Activated B cell treated with CpG ODN at 0.5 μM for 24 hours (primary cell): ENCODE measurements at places on chromosomes 6 and 20. TPM values are rescaled to one million over a fixed set of nuclear protein-coding genes. Genes with fewer than 3 reads are reported as not detected.

DNA sequence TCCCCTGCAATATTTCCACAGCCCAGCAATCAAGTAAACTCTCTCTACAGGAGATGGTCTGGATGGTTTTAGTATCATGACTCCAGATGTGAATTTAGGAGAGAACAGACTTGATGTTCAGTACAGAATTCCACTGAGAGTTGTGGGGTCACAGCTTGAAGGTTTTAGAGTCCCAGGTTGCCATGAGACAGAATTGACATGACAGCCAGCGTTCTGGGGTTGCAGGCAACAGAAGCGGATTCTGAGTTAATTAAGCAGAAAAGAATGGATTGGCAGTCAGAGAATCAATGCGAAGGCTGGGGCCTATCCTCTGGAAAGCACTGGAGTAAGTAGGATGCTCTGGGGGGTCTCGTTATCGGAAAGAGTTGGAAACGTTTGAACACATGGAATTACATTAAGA lies 2.4 kb upstream of the KIAA1755 start:
- no peak for DNase-seq

GRCh38 chr6:96124778-96125177 lies 109.0 kb downstream of the FUT9 start:
- no peak for DNase-seq

- no peak for DNase-seq
Observed at GRCh38 chr6:73325656-73326055, 28.4 kb downstream of the DPPA5 start.

- DNase-seq, result no peak
Observed at GRCh38 chr6:82259389-82259788, 11.8 kb upstream of the IBTK start.

DNA sequence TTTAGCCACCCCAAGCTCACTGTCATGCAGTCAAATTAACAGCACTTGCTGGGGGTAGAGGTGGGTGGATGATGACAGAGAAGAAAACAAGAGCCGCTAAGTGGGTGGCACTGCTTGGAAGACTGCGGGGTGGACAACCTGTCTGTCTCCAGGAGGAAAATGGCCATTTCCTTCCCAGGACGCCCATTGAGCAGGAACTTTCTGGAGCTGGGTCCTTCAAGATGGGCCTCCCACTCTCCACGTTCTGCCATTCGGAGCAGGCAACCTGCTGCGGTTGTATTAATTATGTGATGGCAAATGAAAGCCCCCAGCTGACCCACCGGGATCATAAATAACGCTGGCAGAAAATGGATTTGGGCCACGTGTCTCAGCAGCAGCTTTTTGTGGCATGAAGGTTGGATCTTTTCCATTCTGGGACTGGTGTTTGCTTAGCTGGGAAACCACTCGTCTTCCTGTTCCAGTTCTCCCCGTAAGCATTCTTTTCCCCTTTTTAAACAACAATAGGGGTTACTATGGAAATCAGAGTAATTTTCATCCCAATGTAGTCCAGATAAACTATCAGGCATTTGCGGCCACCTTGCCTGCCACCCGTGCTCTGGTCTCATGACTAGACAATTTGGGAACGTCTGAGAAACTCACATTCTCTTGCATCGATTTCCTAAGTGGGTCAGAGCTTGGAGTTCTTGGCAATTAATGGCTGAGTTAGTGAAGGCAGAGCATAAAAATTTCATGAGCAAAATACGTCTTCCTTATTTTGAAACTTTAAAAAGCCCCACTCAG lies 215.5 kb downstream of the ANKRD60 start:
- no peak for DNase-seq

DNA sequence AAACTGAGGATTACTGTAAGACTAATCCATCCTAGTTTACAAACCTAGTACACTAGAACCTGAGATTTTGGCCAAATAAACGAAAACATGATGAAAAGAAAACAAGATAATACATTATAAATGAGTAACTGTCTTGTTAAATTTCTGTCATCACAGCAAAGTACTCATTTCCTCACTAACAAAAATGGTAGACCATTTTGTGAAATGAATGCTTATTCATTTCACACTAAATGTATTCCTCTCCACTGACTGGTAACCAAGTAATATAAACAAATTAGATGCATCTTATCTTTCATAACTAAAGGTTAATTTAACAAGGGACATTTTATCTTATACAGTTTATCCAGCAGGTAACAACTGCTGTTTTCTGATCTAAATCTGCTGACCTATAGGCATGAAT lies 143.7 kb downstream of the REV3L start:
- no peak for DNase-seq

- DNase-seq, result no peak
Observed at GRCh38 chr6:87181903-87182302, 26.5 kb downstream of the ZNF292 start.

Gene CALHM4
- not detected in 2 replicates for total RNA-seq

Gene GLP1R
- not detected in 2 replicates for total RNA-seq

Gene LSM2
- 61.8 and 68.6 TPM in 2 replicates for total RNA-seq
